ENCODE measurements at places on chromosomes 5 and 9.

- DNase-seq: peak; percentile 8
- no peak overlapping the region for H3K4me3 ChIP-seq
- H3K27me3 ChIP-seq: no peaks in the 10 kb centered on the region
- H3K4me1 ChIP-seq: no peaks in the 10 kb centered on the region
- H3K27ac ChIP-seq: no peak overlapping the region
- H3K36me3 ChIP-seq: no peaks in the 10 kb centered on the region
These were observed 407.2 kb downstream of the EFNA5 start for GRCh38 chr5:107263387-107264018.

DNA sequence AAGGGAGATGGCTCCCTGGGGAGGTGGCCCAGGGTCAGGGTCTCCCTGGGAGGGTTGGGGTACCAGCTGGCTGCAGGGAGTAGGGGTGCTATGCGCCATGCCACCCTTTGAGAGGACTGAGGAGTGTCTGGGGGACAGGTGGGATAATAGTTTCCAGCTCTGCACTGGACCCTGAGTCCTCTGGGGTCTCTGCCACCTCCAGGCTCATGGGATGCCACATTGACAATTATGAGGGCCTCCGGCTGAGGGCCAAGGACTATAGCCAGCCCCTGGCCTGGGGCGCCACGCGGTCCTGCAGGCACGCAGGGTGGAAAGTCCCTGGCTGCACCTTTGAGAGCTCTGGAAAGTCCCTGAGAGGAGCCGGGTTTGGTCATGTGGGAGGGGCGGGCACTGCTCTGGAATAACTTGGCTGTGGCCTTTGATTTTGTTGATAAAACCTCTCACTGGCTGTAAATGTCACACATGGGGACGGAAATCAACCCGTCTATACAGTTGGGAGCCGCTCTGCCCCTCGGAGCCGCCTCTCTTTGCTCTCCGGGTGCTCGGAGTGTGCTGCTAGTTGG lies 16.0 kb downstream of the TRAF2 start:
- peaks cover 7% of the 10 kb centered on the region for H3K36me3 ChIP-seq
- peak overlapping the region; percentile 79 for H3K4me3 ChIP-seq
- peak; percentile 64 for DNase-seq
- H3K4me1 ChIP-seq: peaks cover 9% of the 10 kb centered on the region
- no peaks in the 10 kb centered on the region for H3K27me3 ChIP-seq
- peak overlapping the region; percentile 89 for H3K27ac ChIP-seq

GRCh38 chr5:142870532-142871362 lies 100.6 kb downstream of the ARHGAP26 start:
- H3K36me3 ChIP-seq: peaks cover 14% of the 10 kb centered on the region
- H3K4me1 ChIP-seq: peaks cover 24% of the 10 kb centered on the region
- H3K4me3 ChIP-seq: no peak overlapping the region
- no peaks in the 10 kb centered on the region for H3K27me3 ChIP-seq
- peak overlapping the region; percentile 65 for H3K27ac ChIP-seq
- DNase-seq: no peak

DNA sequence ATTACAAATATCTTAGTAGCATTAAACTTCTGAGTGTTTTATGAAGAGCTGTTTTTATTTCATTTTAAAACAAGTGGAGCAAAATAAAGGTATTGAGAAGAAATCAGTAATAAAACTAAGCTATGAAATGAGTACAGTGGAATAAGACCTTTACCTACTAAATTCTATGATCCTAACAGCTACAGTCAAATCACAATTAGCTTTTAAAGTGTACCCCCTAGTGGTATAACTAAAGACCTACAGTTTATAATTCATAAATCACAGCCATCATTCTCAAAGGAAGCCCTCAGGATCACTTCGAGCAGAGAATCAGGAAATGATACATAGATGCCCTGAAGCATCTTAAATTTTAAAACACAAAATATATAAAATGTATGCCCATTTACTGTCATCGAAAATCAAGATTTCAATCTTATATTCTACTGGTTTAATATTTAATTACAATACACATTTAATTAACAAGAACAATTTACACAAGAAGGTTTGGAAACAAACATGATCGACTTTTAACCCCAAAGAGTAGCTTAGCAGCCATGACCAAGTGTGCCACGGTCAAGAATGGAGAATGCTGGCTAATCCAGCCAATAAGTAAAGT lies 12.3 kb downstream of the CCNH start:
- H3K4me1 ChIP-seq: peaks cover 19% of the 10 kb centered on the region
- no peaks in the 10 kb centered on the region for H3K27me3 ChIP-seq
- no peak overlapping the region for H3K4me3 ChIP-seq
- peak overlapping the region; percentile 61 for H3K27ac ChIP-seq

GRCh38 chr5:173964506-173964905 lies 24.5 kb upstream of the C5orf47 start:
- peak overlapping the region; percentile 31 for H3K4me3 ChIP-seq
- no peak for DNase-seq
- no peaks in the 10 kb centered on the region for H3K27me3 ChIP-seq

Measured in naive thymus-derived CD8-positive, alpha-beta T cell (primary cell).